ENCODE measurements at places on chromosomes 1 and 21.

DNA sequence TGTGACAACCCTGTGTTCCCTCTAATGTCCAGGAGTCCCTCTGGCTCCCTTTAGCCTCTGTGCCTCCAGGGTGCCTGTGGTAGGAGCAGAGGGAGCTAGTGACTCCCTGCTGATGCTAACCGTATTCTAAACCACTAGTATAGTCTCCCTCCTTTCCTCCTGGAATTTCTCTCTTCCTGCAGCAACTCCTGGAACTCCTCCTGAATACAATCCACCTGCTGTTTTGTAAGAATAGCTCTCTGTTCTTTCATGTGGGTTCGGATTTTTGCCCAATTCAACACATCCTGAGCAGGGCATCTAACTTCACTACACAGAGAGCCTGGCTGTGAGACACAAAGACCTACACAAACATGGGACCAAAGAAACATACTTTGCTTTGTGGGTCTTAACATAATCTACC is 107.9 kb downstream of the RUNX1 start:
- no peak for DNase-seq

- DNase-seq = no peak
Measured at GRCh38 chr1:171645553-171646248, 6.8 kb downstream of the MYOC start.

DNA sequence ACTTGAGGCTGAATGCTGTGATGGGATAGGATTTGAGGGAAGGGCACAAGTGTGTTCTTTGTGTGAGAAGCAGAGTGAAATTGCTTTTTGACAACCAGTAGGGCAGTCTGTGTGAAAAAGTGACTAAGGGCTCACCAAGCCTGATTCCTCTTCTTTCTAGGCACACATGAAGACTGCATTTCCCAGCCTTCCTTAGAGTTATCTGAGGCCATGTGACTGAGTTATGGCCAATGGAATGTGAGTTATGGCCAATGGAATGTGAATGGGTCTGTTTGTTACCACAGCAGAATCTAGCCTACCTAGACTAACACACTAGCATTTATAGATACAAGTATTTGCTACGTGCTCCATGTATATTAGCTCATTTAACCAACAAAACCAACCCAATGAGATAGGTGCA is 35.3 kb upstream of the DIRAS3 start:
- DNase-seq = no peak

- DNase-seq = no peak
Measured at GRCh38 chr1:10196976-10197375, 13.4 kb upstream of the KIF1B start.
